ENCODE measurements at places on chromosomes 2 and 18.

GRCh38 chr2:157259386-157259785, 1.9 kb downstream of the GALNT5 start:
- no peak for DNase-seq

- no peak for DNase-seq
These were observed 14.3 kb downstream of the POLR2D start for GRCh38 chr2:127843677-127844076.

DNA sequence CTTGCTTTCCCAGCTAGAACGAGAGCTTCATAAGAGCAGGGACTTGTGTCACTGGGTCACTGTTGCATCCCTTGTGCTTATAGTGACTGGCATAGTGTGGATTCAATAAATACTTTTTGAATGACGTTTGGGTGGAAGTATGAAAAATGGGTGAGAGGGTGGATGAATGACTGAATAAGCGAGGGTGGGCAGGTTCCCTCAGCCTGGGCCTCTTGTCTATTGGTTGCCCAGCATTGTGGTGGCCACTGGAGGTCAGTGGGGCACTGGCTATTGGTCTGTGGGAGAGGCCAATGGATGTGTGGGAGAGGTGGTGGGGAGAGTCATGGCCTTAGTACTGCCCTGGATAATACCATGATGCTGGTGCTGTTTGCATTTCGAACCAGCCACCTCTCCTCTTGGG, 93.8 kb upstream of the SKOR2 start:
- no peak for DNase-seq

DNA sequence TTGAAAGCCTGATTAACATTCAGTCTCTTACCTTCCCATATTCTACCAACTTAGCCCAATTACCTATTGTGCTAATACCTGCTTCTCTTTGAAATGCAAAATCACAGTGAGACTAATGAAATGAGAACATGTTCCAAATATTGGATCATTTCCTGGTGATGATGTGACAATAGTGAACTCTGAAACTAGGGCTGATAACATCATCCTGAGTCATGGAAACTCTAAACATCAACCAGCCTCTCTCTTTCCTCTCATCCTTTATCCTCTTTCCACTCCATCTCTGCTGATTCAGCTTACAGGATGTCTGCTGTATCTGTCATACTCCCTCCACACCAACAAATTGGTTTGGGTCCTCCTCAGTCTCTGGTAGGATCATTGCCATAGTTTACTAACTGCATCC, 98.8 kb upstream of the NCKAP5 start:
- DNase-seq = no peak

GRCh38 chr18:35376742-35377695, at the start of gene ZNF396:
ZNF396 (minus strand) TSS chr18:35377337; CDS start chr18:35374292, 3,045 bp downstream.
- peak; percentile 73 for DNase-seq

DNA sequence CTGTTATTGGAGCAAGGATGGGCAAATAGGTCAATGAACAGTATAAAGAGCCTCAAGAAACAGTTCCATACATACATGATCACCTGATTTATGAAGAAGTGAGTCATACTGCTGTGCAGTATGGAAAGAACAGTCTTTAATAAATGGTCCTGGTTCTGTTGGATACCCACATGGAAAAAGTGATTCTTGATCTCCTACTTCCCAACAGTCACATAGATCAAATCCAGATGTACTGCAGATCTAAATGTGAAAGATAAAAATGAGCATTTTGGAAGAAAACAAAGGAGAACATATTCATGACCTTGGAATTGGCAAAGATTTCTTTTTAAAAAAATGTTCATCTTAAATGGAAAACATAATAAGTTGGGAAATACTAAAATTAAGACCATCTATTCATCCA, 75.8 kb downstream of the CCDC148 start:
- DNase-seq = no peak

GRCh38 chr2:48120759-48121242, 214.5 kb upstream of the FBXO11 start:
- no peak for DNase-seq

DNA sequence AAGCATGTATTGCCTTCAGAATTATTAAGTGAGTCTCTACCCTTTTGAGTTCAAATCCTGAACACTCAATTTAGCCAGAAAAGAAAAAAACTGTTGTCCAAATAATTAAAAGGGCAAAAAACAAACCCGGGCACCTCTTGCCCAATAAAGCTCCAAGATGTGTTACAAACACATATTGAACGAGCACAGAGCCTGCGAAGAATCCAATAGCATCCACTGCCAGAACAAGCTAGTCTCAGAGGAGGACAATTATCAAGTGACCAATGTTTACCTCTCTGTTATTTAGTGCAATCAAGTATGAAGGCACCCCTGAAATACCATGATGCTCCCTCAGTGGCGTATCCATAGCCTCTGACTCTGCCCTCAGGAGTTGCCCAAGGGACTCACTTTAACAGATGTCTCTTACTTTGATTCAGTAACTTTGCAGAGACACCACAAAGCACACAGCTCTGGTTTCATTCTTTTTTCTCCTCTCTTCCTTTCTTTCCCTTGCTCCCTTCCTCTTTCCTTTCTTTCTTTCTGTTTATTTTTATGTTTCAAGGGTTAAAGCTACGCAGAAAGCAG, 93.5 kb upstream of the SPATS2L start:
- no peak for DNase-seq

DNA sequence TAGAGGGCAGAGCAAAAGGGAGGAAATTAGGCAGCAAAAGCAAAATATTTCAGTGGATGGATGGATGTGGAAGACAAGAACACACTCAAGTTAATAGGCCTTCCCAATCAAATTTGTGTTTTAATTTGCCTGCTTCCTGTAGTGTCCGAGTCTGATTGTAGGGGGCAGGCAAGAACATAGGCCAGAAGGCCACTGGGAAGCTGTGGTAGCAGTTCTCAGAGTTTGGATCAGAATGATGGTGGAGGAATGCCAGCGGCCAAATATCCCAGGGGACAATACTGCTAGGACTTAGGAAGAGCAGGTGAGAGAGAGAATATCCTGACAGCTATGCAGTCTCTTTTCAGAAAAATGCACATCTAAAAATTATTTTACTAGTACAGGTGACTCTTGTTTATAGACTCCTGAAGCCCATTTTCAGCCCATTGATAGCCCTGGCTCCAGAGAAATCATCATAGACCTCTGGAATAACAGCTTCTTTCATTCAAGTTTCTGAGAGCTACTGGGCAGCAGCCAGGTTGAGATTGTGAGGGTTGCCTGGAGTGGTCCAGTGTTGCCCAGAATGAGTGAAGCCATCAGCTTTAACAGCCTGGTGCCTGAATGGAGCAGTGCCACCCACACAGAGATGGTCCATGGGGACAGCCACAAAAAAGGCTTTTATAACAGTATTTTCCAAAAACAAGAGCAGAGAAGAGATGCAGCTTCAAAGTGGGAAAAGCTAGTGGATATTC, 19.1 kb upstream of the SERPINE2 start:
- no peak for DNase-seq

GRCh38 chr18:42025491-42025890, 70.5 kb downstream of the PIK3C3 start:
- DNase-seq = no peak

GRCh38 chr2:69582582-69583176, 60.9 kb downstream of the AAK1 start:
- DNase-seq = no peak

- peak; percentile 24 for DNase-seq
These were observed 138.4 kb downstream of the OTX1 start for GRCh38 chr2:63189026-63189425.
